GM23338 (cell line): ENCODE measurements at places on chromosomes 6 and 20. TPM values are rescaled to one million over a fixed set of nuclear protein-coding genes. Genes with fewer than 3 reads are reported as not detected.

Gene LYRM4
- 26.5 and 51.0 TPM in 2 replicates for total RNA-seq

Gene CD40
- total RNA-seq = 9.9 and 15.4 TPM in 2 replicates

Gene TP53TG5
- not detected in 2 replicates for total RNA-seq

DNA sequence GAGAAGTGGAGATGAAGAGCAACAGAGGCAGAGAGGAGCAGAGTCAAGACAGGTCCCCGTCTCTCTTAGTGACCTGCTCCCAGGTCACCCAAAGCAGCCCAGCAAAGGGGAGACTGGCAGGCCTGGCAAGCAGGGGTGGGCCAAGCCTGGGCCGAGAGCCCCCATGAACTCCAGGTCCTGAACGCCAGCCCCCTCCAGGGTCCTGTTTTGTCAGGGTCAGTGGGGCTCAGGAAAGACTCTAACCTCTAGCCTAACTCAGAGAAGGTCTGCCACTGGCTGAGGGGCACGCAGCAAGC is 1.2 kb downstream of the NECAB3 start:
- no peak overlapping the region for H3K27ac ChIP-seq
- H3K4me1 ChIP-seq = peaks cover 19% of the 10 kb centered on the region
- H3K27me3 ChIP-seq = 0 out of 2 replicates have a peak, but pooled peaks cover 5% of the 10 kb centered on the region
- H3K36me3 ChIP-seq = peaks cover 4% of the 10 kb centered on the region

DNA sequence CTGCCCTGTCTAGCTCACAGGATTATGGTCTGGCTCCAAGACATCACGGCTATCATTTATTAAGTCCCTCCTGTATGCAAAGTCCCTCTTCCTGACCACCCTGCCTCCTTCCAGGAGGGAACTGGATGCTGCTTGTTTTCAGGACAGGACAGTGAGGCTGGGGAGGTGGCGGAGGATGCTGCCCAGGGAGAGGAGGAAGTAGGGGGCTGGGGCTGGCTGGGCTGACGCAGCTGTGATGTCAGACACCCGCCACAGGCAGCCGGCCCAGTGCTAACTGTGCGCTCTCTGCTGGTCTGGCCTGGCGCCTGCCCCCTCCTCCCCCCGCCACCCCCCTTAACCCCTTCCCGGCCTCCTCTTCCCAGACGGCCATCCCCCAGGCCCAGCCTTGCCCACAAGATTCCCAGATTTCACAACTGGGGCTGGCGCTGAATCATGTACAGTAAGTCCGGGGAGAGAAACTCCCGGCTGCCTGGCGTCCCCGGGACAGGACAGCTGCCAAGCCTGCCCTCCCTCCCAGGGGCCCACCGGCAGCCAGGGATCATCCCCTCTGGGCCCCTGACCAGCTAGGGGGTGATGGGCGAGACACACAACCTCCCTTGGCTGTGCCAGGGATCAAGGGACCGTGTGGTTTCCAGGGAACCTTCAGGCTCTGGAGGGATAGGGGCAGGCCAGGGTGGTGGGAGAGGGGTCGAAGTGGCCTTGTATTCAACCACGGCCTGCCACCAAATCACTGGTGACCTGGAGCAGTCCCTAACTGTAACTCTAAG is 118.1 kb downstream of the CEBPB start:
- DNase-seq = peak; percentile 67
- H3K27me3 ChIP-seq = no peaks in the 10 kb centered on the region
- H3K36me3 ChIP-seq = no peaks in the 10 kb centered on the region
- H3K4me1 ChIP-seq = peaks cover 11% of the 10 kb centered on the region; the same call in 1 of the 2 replicates
- no peak overlapping the region for H3K4me3 ChIP-seq
- H3K27ac ChIP-seq = no peak overlapping the region

Gene KCNQ5
- 0.87 and 2.3 TPM in 2 replicates for total RNA-seq

DNA sequence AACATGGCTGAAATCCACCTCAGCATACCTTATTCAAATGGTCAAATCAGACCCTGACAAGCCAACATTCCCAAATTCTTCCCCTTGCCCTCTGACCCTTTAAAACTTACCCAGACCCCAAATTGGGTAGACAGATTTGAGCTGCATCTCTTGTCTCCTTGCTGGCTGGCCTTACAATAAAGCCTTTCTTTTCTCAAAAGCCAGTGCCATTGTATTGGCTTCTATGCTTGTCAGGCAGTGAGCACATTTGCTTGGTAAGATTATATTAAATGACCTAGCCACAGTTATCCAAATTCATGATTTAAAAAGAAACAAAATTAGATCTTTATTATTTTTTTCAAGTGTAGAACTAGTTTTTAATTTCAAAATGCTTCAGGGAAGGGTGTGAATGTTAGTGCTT is 67.8 kb upstream of the FAM83B start:
- H3K36me3 ChIP-seq = no peaks in the 10 kb centered on the region
- peaks cover 12% of the 10 kb centered on the region for H3K4me1 ChIP-seq
- no peak for DNase-seq
- no peak overlapping the region for H3K27ac ChIP-seq
- no peak overlapping the region for H3K4me3 ChIP-seq

Gene ENPP3
- not detected in 2 replicates for total RNA-seq
